Activated T-cell treated with anti-CD3 and anti-CD28 coated beads for 1 hour (primary cell): ENCODE measurements at places on chromosomes 7 and 10.

DNA sequence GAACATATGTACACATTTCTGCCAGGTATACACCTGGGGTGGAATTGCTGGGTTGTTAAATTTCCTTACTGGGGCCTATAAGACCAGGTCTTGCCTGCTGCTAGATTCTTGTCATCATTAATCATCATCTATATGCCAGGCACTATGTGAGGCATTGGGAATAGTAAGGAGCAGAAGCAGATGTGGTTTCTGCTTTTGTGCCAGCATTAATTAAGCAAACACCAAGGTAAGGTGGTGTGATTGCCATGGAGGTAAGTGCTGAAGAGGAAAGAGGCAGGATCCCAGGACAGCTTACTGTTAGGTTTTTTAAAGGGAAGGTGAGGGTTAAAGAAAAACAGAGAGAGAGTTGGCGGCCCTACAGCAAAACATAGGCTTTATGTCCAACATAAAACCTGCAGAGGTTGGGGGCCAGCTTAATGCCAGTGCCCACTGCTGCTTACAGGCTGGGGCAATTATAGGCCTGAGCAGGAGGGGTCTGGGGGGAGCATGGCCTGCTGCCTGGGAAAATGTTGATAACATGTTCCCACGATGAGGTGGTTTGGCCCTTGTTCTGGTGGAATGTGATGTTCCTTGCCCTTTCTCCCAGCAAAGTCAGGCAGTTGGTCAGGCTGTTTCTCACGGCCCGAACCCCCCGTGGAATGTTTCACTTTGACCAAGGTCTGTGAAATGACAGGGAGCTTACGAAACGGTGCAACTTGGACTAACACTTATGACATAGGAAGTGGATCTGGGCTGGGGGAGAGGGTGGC lies 93.9 kb downstream of the RBM20 start:
- DNase-seq: no peak

DNA sequence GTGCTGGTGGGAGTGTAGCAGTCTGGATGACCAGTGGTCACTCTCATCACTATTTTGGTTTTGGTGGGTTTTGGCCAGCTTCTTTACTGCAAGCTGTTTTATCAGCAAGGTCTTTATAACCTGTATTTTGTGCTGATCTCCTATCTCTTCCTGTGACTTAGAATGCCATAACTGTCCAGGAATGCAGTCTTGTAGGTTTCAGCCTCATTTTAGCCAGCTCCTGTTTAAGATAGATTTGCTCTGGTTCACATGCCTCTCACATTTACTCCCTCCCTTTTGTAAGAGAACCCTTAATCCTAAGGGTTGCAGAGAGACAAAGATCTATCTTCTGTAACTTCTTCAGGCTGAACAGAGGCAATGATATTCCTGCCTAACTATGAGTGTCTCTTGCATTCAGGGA lies 51.2 kb upstream of the INHBA start:
- no peak for DNase-seq

GRCh38 chr10:61188691-61189090 lies 244.7 kb upstream of the RHOBTB1 start:
- no peak for DNase-seq

DNA sequence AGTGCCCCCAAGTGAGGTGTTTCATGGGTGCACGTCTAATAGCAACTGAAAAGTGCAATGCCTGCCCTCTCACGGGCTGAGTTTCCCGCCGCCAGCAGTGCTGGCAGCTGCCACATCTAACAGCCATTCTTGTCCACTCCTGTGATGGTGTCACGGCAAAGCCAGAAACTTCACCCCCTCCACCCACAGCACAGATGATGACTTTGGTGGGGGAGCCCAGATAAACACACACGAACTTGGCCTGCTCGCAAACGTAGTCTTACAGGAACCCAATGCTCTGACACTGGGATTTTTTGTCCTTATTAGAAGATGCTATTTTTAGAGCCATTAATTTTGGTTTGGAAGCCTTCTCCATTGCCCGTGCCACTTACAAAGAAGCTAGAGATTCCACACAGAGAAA lies 26.7 kb downstream of the CPXM2 start:
- DNase-seq: no peak

DNA sequence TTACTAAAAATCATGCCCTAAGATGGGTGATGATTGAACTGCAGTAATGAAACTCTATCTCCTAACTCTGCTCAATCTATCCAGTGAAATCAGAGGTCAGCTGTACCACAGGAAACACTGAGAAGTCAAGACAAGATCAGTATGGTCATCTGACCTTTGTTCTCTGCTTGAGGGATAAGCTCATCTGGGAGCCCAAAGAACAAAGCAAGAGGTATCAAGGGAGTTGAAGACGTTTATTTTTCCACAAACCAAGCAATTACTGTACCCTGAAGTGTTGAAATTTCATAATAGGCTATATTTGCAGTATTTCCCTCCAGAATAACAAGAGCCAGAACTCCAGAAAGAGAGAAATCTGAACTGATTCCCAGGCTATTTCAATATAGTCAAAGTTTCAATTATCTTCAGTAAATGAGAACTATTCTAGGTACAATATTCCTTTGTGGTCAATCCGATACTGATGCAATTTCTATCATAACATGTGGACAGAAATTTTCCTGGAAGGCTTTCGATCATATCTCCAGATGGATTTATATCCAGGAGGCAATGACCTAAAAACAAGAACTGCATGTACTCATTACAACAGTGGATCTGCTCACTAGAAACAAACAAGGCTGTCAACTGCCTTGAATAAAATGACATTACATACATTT lies 345.3 kb downstream of the TNS3 start:
- DNase-seq: no peak

DNA sequence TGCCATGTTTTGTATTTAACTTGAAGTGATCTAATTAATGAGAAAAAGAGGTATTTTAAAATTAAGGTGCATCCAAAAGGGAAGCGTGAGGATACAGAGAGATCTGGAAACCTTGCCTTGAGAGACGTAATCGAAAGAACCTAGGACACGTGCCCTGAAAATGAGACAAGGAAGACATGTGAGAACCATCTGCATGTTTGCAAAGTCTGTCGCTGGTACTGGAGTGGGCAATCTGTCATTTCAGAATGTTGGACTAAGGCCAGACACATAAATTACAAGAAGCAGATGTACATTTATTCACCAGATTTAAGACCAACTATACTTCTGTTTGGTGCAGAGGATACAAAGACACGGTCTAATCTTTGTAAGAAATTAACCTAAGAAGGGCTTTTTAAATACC lies 9.2 kb downstream of the AGR2 start:
- no peak for DNase-seq

GRCh38 chr10:92697663-92698511 lies 8.1 kb downstream of the HHEX start:
- no peak for DNase-seq

- no peak for DNase-seq
These were observed 7.2 kb downstream of the STK32C start for GRCh38 chr10:132300582-132300981.

- no peak for DNase-seq
These were observed 488 bp upstream of the CHCHD3 start for GRCh38 chr7:133082390-133082766.

- DNase-seq: peak; percentile 71
These were observed 6.2 kb upstream of the AHCYL2 start for GRCh38 chr7:129218514-129219062.

GRCh38 chr10:71837098-71837827 lies 13.8 kb downstream of the PSAP start:
- DNase-seq: no peak

- DNase-seq: no peak
These were observed 82.3 kb downstream of the DAGLB start for GRCh38 chr7:6365451-6365850.

- DNase-seq: no peak
These were observed 9.7 kb downstream of the RBP3 start for GRCh38 chr10:47357911-47358310.

- no peak for DNase-seq
These were observed 42.2 kb downstream of the MAD1L1 start for GRCh38 chr7:2190531-2190930.

DNA sequence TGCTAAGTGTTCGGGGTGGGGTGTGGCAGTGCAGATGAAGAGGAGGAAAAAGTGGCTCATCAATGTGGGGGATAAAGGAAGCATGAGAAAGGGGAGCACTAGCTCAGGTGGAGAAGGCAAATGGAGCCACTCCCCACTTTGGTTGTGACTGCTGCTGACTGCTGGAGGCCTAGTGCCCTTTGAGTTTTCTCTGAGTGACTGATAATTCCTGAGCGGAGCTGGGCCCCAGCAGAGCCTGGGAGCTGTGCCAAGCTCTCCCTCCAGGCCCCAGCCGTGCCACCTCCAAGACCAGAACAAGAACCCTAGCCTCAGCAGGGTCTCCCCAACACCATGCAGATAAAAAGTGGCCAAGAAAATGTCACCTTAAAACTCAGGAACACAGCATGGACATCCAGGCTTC lies 9.7 kb upstream of the RASSF4 start:
- no peak for DNase-seq

- no peak for DNase-seq
These were observed 26.5 kb downstream of the ADRA2A start for GRCh38 chr10:111103196-111103840.

DNA sequence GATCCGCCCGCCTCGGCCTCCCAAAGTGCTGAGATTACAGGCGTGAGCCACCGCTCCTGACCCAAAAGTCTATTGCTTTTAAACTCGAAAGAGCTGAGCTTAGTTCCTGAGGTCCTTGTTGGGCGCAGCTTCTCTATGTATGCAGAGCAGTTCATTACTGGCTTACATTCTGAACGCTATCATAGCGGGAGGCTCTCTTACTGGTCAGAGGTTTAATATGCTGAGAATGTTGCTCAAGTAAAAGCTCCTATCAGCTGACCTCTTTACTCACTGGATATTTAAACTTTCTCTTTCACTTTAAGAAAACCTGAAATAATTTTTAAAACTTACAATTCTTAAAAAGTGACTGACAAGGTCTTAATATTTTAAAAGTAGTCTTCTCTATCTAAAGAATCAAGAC lies 160.8 kb upstream of the WNT16 start:
- no peak for DNase-seq

GRCh38 chr7:75740846-75741497 lies 2.2 kb upstream of the HIP1 start:
- no peak for DNase-seq

GRCh38 chr10:16232441-16232840 lies 204.4 kb upstream of the PTER start:
- no peak for DNase-seq

- no peak for DNase-seq
These were observed 32.0 kb upstream of the HABP2 start for GRCh38 chr10:113520690-113521474.

GRCh38 chr7:16062269-16062668 lies 359.1 kb downstream of the CRPPA start:
- no peak for DNase-seq

DNA sequence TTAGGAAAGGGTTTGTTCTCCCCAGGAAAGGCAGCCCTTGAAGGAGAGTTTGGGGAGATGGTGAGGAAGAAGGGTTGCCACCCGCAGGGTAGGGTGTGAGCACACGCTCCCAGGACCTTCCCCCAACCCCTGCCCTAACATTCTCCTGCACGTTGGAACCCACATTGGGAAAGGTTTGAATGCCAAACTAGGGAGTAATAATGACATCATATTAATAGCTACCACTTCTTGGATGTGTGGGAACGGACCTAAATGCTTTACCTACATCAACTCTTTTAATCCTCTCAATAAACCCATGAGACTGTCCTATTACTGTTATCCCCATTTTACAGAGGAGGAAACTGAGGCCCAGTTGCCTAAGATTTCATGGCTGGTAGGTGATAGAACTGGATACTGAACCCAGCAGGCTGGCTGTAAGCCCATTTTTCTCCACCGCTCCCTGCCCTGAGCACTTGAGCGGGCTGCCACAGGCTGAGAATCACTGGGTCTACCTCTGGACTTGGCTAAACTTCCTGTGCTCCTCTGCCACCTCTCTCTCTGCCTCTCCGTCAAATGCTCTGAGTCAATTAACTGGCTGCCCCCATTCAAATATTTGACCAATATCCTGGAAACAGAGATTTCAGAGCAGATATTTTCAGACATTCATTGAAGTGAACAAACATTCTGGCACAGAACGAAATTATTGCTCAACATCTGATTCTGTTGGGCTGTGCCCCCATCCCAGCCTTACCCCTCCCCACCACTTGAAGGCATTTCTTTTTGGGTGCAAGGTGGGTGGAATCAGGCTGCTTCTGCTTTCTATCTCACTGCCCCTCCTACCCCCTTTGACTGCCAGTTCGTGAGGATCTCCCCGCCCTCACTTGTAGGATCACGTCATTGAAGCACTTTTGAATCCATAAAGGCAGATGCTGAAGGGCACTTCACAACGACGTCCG lies 129.7 kb downstream of the C10orf105 start:
- no peak for DNase-seq

DNA sequence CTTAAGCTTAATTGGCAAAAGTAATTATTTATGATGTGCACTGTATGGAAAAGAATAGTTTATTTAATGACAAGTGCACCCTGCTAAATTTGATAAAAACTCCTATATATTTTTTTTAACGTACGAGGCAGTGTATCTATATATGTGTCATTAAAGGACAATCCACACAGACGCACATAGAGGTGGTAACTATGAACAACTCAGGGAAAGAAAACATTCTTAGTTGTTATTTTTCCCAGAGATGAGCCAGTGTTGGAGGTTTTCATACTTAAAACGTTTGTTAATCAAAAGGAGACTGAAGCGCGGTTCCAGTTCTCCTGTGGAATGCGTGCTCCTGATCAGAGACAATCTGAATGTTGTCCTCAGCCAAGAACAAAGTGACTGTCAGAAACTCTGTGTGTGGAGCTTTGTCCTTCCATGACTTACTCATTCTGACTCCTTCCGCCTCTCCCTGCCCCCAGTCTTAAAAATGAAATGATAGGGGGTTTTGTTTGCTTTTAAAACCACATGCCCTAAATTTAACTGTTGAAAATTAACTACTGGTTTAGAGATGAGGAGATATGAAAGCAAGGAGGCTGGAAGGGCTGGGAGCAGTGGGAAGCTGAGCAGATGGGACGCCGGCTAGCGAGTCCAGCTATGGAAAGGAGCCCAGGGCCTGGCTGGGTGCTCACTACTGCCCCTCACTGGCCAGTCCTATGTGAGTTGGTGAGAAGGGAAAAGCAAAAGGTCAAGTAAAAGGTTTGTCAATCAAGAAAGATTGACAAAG lies 99.6 kb downstream of the SVIL start:
- no peak for DNase-seq

GRCh38 chr10:50396491-50397311 lies 145.4 kb upstream of the ASAH2 start:
- no peak for DNase-seq
